ENCODE measurements at places on chromosomes 12 and 14.

DNA sequence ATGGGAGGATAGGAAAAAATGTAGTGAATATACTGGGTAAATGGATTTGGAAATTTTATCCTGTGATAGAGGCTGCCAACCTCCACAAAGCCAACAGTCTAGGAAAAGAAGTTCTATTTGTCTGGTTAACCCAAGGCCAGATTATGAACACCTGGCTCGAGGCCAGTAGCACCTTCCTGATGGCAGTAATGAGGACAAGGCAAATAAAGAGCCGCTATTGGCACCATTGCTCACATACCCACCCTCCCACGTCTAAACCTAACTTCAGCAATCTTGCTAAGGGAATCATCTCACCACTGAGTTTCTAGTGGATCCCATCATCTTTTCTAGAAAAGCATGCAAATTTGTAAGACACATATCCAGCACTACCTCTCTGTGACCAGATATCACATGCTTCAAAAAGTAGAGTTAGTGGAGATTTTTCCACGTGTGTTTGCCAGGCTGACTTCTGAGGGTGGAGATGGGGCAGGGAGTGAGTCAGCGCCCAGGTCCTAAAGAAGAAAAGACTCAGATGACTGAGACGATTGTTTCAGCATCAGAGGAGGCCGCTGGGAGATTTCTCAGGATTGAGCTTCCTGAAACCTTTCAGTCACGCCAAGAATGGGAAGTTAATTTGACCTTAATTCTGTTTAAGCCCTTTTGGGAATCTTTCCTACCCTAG lies 362.9 kb downstream of the EMP1 start:
- no peak for DNase-seq

GRCh38 chr12:32446316-32447119 lies 47.2 kb downstream of the FGD4 start:
- no peak for DNase-seq

- DNase-seq: no peak
Observed at GRCh38 chr12:119528241-119528640, 65.3 kb upstream of the TMEM233 start.

- no peak for DNase-seq
Observed at GRCh38 chr14:97747316-97747715, 950.1 kb downstream of the VRK1 start.

- peak; percentile 67 for DNase-seq
Observed at GRCh38 chr14:23237772-23238594, at the start of gene RNF212B. Gene RNF212B (plus strand): TSS chr14:23237936. CDS start chr14:23240346, 2,410 bp downstream.

DNA sequence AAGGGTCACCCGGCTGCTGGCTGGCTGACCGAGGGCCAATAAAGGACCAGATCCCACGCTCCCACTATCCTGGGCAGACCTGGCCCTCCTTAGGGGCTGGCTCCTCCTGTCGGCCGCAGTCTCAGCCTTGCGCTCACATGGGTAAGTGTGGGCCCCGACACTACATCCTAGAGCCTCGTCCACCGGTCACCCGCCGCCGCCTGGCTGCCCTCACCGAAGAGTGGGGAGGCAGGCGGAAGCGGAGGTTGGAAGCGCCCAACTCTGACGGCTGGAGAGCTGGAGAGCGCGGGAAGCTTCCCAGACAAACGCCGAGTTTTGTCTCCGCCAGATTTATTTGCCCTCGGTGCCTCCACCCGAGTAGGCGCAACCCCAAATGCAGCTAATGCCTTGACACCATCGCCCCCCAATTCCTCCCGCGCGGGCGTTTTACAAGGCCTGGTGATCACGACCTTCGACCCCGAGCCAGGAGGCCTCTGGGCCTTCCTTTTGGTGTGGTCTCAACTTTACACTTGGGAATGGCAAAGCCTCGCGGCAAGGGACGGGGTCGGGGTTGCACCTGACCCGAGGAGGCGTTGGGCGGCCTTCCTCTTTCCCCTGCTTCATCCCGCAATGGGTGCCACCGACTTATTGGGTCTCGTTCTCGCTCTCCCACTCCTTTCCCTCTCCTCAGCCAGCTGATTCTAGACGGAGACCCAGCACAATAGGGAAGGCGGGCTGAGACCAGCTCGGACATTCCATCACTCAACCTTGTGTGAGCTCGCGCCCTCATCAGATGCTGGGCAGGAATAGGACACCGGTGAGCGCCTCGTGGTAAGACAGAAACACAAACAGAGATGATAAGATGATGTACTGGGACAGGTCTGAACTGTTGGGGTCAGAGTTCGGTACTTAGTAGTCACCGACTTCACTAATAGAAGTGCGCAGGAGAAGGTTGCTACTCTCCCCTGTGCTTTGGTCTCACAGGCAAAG lies 78.3 kb upstream of the ANO4 start:
- DNase-seq: no peak

GRCh38 chr14:48665077-48665784 lies 920.9 kb downstream of the RPS29 start:
- no peak for DNase-seq

DNA sequence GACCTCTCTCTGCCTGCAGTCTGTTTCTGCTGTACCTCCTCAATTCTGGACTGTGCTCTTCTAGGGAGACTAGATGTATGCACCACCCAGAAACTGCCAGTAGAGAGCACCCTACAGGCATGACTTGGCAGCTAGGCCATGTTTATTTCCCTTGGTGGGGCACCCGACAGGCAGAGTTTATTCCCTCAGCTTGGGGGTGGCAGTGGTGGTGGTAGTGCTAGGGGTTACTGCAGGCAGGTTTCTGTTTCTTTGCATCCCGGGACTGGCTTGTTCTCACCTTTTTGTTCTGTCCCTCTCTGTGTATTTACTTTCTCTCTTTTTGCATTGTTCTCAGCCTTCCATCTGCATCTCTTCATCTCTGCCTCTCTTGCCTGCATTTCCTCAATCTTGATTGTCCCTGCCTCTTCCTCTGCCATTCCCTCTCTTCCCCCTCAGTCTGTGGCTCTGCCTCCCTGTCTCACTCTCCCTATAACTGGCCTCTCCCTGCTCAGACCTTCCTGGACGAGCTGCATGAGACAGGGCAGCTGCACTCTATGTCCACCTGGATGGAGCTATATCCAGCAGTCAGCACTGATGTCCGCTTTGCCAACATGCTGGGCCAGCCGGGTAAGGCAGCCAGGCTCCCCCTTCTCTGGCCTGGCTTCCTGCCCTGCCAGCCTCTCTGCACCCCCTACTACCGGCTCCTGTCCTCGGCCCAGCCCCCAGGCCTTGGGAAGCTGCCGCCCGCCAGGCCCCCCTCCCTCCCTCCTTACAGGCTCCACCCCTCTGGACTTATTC lies 13.8 kb downstream of the PRPF40B start:
- DNase-seq: peak; percentile 68

GRCh38 chr12:130440411-130441080 lies 102.9 kb downstream of the PIWIL1 start:
- no peak for DNase-seq

DNA sequence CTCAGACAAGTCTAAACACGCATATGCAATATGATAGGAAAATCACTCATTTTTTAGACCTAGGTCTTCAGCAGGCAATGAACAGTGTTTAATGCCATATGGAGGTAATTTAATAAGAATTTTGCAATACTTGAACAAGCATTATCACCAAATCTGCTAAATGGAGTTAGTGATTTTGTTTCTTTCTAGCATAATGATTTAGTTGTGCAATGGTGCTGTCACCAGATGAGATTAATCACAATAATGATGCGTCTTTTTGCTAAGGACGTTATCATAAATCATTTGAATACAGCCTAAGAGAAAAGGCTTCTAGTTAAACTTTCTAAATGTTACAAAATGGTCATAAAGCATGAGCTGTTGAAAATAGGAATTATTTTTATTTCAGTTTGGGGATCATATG lies 170.0 kb upstream of the SLC16A7 start:
- no peak for DNase-seq

GRCh38 chr12:100987552-100988521 lies 193.3 kb downstream of the ANO4 start:
- DNase-seq: no peak

DNA sequence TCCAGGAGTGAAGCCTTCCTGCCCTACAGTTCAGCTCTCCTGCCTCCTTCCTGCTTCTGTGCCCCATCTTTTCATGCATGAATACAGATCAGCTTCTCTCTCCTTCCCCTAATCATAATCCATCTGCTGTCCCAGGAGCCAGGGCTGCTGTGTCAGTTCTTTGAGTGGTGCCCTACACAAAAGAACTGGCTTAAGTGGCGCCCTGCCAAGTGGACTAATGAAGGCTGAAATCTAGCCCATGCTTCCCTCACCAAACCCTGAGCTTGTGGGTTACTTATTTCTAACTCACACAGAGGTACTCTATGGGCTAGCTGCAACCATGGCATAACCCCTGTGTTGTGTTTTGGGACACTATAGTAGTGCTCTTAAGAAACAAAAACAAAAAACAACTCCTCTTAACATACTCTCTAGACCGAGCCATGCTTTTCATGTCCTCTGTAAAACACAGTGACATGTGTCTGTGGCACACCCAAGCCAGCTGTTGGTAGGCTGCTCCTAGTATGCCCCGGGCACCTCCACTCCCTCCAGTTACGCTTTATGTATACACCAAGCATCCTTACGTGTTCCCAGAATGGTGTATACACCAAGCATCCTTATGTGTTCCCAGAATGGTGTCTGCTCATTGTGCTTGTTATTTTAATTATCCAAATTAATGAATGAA lies 19.3 kb upstream of the ETV6 start:
- DNase-seq: no peak
